NCI-H1694 (cell line): ENCODE measurements at places on chromosomes 7 and 10.

GRCh38 chr10:62691336-62691735 lies 113.2 kb upstream of the ADO start:
- DNase-seq, result no peak

- DNase-seq, result no peak
Observed at GRCh38 chr10:10726101-10726500, 291.6 kb upstream of the CELF2 start.

GRCh38 chr7:148622887-148623585 lies 32.5 kb downstream of the C7orf33 start:
- DNase-seq, result peak; percentile 97

GRCh38 chr10:62852961-62853702 lies 37.0 kb upstream of the EGR2 start:
- DNase-seq, result no peak

GRCh38 chr7:90701021-90701420 lies 104.9 kb downstream of the CDK14 start:
- DNase-seq, result no peak

- no peak for DNase-seq
Observed at GRCh38 chr10:71472912-71473311, 76.2 kb downstream of the CDH23 start.

DNA sequence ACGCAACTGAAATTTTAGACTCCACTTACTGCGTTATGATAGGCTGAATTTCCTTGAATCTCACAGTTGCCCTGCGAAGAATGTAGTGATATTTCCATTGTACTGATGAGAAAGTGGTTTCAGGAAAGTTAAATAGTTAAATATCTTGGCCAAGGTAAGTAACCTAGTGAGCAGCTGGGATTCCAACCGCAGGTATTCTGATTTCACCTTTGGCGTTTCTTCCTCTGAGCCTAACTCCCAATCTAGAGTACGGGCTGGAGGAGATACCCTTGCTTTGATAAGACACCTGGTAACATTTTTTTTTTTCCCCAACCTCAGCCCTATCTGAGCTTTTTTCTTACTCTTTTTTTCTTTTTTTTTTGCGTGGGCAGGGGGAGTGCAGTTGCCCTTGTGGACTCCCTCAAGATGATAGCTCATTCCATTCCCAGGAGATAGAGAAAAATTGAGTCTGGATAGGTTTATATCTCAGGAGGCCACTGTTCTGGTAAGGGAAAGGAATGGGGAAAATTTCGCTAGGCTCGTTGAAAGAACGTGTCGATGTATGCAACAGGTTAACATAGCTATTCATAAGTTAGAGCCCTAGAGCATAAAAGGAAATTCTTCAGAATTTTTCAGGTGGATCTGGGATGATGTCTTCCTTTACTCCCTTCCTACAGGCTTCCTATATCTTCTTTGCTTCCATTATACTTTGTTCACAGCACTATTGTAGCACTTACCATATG lies 3.1 kb upstream of the TAS2R38 start:
- DNase-seq, result no peak

- DNase-seq, result peak; percentile 54
Observed at GRCh38 chr7:1758028-1758858, 88.2 kb downstream of the ELFN1 start.

- DNase-seq, result no peak
Observed at GRCh38 chr7:88357781-88358525, 51.3 kb upstream of the STEAP4 start.

DNA sequence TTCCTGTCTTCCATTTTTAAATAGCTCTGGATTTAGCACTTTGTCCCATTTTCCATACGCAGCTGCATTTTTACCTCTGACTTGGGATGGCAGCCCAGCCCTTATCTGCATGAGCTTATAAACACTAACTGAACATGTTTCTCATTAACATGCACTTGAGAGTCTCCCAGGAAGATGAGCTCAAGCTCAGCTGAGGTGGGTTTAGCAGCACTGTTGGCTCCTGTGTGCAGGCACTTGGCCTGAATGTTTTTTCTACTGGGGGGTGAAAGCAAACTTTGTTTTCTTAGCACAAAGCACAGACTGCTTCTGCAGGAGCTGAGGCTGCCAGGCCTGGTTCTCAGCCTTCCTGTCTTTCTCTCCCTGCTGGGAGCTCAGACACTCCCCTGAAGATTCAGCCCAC lies 1093.6 kb upstream of the AUTS2 start:
- DNase-seq, result no peak

DNA sequence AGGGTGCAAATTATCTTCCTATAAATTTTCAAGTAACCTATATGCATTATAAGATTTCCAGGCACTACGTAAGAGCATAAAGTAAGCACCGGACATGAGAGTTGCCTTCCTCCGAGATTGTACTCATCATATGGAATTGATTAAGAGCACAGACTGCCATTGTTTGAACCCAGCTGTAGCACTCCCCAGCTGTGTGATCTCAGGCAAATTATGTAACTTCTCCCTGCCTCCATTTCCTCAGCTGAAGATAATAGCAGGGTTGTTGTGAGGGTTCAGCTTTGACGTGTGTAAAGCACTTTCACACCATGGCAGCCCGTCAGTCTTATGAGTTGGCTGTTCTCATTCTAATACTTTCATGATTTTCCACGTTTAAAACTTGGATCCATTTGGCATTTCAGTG lies 122.6 kb downstream of the ITIH5 start:
- no peak for DNase-seq

- no peak for DNase-seq
Observed at GRCh38 chr7:40815512-40815911, 680.7 kb downstream of the SUGCT start.

DNA sequence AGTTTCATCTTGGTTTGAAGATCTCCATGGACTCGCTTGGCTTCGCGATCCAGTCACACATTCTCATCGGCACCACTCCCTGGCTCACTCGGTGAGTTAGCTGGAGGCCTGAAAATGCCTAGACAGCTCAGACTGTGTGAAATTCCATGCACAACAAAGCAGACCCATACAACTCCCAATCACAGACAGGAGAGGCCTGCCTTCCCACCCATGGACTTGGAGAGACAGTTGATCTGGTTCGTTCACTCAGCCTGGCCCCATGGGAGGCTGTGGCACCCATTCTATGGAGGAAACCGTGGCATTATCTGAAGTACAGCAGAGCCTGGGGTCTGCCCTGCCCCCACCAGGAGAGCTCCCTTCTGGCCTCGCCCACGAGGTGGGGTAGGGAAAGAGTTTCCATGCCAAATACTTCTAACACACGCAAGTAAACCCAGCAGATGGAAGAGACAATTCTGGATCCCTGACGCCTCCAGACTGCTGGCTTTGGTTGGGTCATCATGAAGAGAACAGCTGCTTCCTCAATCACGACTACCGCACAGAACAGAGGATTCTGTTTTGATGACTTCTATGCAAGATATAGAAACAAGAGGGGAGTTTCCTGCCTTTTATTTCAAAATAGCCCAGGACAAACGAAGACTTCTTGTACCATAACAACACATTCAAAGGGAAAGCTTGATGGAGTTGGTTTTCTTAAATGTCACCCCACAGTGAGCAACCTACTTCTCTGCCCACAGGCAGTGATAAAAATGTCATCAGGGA lies 15.9 kb downstream of the FAM53B start:
- peak; percentile 23 for DNase-seq

DNA sequence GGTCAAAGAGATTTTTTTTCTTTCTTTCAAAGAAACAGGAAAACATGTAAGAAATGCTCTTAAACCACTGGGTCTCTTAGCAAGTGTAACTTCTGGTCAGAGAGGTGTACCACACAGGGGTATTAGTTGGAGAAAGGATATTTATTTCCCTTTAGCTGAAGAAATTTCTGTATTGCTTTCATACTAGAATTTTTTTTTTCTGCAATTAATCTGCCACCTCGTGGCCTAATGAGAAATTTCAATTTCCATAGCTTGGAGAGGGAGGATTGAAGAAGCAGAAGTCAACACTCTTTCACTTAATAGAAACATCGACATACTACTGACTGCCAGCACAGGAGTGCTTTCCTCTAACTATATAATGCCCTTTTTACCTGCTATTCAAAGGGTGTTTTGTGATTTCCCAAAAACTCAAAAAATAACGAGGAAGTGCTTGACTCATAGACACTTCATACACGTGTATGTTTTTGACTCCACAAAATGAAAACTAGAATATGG lies 177.6 kb upstream of the NAMPT start:
- peak; percentile 68 for DNase-seq

DNA sequence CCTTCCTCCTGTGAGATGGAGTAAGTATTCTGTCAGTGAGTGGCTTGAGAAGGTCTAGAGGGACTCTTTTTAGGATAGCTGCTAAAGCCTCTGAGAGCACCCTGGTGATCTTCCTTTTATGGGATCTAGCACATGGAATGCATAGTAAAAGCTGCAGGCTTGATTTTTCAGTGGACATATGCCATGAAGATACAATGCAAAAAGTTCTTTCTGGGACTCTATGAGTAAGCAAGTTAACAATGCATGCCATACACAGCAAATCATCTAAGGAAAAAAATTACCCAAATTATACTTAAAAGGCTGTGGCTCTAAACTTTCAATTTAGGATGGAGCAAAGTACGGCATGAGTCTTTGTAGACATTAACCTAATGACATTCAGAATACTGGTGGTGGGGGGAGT lies 154.5 kb downstream of the SGMS1 start:
- DNase-seq, result no peak

DNA sequence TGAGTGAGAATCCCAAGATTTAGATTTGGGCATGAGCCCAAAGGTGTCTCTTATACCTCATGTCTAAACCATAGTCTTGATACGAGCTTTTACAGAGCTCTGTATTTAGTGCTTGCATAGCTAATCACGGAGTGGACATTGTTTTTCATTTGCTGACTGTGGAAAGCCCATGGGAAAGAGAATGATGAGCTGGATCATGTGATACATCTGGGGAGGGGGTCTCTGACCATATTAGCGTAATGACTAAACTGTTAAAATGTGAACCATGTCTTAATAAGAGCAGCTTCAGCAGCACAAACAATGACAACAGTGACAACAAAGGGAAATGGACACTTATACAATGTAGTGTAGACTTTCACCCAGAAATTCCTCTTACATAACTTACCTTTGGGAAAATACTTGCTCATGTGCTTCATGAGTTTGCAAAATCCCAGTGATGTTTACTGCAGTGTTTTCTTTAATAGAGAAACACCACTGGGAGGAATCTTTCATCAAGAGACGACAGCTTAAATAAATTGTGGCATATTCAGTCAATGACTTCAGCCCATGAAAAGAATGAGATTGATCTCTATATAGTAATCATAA lies 44.0 kb upstream of the ITGB1 start:
- DNase-seq, result no peak

GRCh38 chr7:81402227-81402626 lies 367.6 kb downstream of the HGF start:
- DNase-seq, result no peak
